ENCODE measurements at places on chromosomes 5 and 9.

DNA sequence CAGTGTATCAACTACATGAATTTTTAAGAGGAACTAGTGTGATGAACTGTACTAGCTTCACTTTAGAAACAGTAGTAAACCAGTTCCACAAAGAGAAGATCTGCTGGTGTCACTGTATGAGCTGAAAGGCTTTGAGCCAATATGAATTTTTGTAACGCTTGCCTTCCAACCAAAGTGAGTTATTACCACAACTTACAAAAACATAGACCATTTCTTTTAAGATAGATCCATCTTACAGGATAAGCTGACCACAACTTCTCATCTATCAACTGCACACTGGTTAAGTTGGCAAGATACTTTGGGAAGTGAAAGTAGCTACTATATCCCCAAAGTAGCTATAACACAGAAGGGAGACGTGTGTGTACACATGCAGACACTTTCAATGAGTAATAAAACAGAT lies 849.6 kb upstream of the DMAC1 start:
- DNase-seq = no peak

GRCh38 chr9:98047002-98047401 lies 9.5 kb upstream of the NANS start:
- DNase-seq = no peak

DNA sequence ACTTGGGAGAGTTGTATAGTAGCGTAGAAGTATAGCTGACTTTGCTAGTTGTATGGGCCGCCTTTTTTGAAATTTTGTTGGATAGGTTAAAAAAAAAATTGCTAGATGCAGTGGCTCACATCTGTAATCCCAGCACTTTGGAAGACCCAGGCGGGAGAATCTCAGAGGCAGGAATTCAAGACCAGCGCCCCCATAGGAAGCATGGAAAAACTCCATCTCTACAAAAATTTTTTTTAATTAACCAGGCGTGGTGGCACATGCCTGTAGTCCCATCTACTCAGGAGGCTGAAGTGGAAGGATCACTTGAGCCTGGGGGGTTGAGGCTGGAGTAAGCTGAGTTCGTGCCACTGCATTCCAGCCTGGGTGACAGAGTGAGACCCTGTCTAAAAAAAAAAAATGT lies 59.2 kb downstream of the SMC5 start:
- no peak for DNase-seq

DNA sequence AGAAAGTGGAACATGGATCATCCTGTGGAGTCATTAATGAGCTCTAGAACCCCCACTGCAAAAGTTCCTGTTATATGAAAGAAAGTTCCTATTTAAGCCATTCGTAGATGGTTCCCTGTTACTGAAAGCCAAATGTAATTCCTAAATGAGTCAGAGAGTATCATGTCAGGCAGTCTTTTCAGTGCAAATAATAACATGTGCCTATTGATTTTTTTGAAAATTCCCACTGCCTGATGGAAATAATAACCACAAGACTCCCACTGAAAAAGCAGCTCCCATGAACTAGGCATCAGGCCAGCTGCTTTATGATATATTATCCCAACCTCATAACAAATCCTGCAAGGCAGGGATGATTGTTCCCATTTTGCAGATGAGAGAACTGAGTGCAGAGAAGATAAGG lies 217.2 kb downstream of the DAB2IP start:
- DNase-seq = no peak

DNA sequence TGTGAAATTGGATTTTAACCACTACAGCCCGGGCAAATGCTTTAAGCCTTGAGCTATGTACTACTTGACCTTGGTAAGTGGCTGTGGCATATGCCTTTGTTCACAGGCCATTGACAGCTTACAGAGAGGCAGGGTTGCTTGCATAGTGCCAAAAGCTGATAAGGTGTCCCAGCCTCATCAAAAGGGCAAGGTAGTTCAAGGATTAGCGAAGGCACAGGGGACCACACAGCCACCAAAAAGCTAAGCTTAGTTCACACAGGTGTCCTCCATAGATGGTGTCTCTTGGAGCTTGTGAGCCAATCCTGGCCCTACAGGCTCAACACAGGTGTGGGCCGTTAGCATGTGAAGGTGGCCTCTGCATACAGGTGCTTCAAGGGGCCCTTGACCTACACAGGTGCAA lies 86.8 kb downstream of the ZNF622 start:
- no peak for DNase-seq

GRCh38 chr5:42648036-42648435 lies 108.6 kb upstream of the CCDC152 start:
- DNase-seq = no peak

- DNase-seq = peak; percentile 8
Observed at GRCh38 chr9:5629312-5630080, 589 bp downstream of the RIC1 start.

- DNase-seq = no peak
Observed at GRCh38 chr5:173920024-173920753, 32.0 kb downstream of the CPEB4 start.

- no peak for DNase-seq
Observed at GRCh38 chr5:39178171-39178570, 41.2 kb downstream of the FYB1 start.

DNA sequence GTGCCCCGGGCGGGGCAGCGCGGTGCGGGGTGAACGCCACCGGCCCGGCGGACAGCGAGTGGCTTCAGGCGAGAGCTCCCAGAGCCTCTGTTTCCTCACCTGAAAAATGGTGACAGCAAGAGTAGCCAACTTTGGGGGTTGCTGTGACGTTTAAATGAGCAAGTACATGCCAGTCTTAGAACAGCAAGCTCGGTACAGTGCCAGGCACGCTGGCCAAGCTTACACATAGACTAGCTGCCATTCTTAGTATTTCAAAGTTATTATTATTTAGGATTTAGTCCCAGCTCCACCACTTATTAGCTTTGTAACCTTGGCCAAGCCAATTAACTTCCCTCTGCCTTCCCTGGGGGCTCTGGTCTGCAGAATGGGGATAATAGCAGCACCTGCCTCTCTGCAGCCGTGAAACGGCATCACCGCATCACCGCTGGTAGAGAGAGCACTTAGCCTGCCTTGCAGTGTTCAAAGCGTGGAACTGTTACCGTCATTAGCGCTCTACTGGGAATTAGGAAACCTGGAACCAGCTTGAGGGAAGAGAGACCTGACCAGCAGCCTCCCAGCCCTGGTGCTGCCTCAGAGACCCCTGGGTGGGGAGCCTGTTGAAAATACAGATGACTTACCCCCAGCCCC lies at the start of gene C9orf50:
Gene C9orf50, minus strand, starts transcription at position 433 of the 627 bp plus-strand sequence. CDS start 527 bp downstream, outside the sequence.
- DNase-seq = no peak

DNA sequence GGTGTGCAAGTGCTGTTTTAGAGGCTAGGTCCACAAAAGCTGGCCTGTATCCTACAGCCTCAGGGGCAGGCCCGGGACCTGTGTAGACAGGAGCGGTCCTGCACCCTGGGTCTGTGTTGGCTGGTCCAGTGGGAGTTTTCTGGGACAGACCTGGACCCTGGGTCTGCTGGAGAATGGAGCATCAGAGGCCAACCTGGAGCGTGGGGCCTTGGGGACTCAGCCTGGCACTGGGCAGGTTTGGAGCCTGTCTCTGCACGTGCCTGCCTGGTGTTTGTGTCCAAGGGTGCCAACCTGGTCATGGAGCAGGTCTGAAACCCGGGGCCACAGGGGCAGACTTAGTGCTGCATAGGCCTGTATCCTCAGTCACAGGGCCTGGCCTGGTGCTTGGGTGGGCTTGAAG lies 45.8 kb downstream of the SRFBP1 start:
- DNase-seq = no peak

DNA sequence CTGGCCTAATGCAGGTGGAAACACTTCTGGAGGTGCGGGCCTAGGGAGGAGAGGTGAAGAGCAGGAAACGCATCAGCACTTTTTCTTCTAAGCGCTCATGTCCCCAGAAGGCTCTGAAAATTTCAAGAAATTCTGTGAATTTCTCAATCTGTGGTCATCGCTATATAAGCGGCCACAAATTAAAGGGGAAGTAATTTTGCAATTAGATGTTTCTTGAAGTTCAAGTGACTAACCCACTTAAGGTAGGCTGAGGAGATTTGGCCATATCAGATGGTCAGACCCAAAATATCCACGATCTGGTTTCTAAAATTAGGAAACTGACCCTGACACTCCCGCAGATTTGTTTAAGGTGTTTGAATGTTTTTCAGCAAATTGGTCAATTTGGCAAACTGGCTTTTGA lies 16.6 kb upstream of the HMGCR start:
- no peak for DNase-seq

GRCh38 chr5:176384366-176384930 lies 4.0 kb downstream of the NOP16 start:
- no peak for DNase-seq

DNA sequence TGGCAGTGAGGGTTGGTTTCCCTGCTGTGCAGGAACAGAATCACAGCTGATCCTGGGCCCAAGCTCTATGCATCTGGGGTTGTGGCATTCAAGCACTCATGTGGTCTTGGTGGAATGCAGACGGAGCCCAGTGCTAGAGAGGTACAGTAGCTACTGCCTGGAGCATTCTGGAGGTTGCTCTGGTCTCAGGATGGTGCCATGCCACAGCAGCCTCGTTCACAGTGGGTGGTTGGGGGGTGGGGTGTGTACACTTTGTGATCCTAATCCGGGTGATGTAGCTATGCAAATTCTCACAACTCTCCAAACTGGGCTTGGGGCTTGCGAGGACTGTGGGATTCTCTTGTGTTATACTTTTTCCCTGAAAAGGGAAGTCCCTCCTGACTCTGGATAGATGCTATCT lies 45.2 kb downstream of the FGD3 start:
- DNase-seq = no peak

GRCh38 chr5:124858612-124859011 lies 112.2 kb upstream of the ZNF608 start:
- DNase-seq = no peak

DNA sequence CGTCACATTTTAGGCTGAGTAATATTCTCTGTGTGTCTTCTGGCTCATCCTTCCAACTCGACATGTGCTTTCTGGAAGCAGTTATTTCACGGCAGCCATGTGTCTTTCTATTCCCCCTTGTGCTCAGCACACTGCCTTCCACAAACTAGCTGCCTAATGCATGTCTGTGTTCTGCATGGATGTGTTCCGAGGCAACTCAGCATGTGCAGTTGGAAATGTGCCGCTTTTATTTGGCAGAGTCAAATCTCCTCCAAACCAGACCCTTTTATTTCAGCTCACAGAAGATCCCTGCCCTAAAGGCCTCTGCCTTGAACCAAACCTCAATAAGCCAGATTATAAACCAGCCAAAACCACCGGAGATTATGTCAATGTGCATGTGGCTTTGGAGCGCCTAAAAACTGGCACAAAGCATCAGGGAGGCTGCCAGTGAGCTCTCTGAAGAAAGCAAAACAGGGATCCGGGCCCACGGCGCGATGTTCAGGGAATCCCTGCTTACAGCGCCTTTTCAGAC lies 360.2 kb downstream of the DEPDC1B start:
- DNase-seq = no peak

DNA sequence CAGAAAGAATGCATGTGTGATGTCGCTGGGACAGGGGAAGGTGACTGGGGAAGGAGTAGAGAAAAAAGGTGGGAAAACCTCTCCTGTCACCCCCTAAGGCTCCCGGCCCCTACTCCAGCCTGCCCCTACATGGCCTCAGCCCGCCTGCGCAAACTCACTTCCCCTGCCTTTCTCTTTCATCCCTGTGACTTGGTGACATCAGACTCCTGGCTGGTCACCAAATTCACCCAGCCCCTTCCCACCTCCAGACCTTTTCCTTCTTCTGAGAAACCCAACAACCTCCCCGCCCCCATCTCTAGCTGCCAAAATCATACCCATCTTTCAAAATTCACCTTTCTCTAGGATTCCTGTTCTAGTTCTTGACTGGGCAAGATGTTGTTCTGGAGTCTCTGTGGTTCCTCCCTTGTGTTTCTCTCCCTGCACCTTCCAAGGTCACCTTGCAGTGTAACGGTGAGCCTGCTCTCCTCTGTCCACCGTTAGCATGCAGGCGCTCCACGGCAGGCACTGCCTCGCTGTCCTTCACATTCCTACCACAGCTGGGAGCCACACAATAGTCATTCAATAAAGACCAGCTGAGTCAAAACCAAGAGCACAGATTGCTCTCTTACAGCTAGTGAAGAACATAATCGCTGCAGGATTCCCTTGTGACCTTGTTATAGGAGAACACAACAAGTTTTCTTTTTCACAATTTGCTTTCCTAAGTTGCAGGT lies 134.5 kb downstream of the FANCC start:
- no peak for DNase-seq

DNA sequence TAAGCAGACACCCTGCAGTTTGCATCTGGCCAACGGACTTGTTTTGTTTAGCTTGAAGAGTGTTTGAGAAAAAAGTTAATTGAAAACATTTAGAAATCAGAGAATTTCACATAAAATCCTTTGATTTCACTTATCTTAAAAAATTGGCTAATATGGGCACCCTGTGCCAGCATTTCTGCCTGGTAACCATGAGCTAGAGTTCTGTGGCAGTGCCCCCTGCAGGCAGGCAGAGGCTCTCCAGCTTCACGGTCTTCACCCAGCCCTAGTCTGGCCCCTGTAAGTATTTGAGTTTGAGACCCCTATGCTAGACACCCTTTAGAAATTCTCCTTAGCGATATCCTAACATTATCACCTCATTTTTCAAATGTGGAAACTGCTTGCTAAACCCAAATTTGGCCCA lies 18.8 kb upstream of the FANCC start:
- no peak for DNase-seq

- no peak for DNase-seq
Observed at GRCh38 chr5:157924931-157925729, 66.2 kb upstream of the CLINT1 start.

DNA sequence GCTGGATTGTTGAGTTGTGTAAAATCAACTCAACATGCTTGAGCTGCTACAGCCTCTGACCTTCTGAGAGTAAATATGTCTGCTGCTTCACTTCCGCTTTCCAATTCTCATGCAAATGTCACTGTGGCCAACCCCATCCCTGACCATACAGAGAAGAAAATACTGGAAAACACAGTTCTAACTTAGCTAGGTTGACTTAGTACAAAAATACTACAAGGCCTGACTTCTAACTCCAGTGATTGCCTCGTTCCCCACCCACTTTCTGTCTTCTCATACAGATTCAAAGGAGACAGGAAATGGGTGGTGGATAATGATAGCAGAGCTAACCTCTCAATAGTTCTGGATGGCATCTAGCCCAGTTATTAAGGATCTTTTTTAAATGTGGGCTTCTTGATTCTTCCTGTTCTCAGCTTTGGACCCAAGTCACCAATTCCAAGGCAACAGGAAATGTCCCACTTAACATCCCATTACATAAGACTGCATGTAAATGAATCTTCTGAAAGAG lies 226.6 kb upstream of the SLC24A2 start:
- DNase-seq = no peak

GRCh38 chr5:124741711-124742496 lies 4.5 kb downstream of the ZNF608 start:
- no peak for DNase-seq

GRCh38 chr5:3905031-3905430 lies 309.4 kb downstream of the IRX1 start:
- no peak for DNase-seq

GRCh38 chr5:170748951-170749471 lies 34.5 kb upstream of the GABRP start:
- DNase-seq = no peak

All from renal cortex interstitium (tissue), 15 donors.